ENCODE measurements at places on chromosomes 1 and 21. TPM values are rescaled to one million over a fixed set of nuclear protein-coding genes. Genes with fewer than 3 reads are reported as not detected.
A peak's percentile ranks its signal among the peaks of the same experiment; 100 is the strongest.

BMP8B gene
- not detected for total RNA-seq

SLC35F3 gene
- not detected for total RNA-seq

GRCh38 chr1:45171575-45171974 lies 34.8 kb downstream of the ZSWIM5 start:
- peaks cover 19% of the 10 kb centered on the region for H3K27me3 ChIP-seq
- H3K36me3 ChIP-seq = no peaks in the 10 kb centered on the region
- H3K4me3 ChIP-seq = no peak overlapping the region
- no peaks in the 10 kb centered on the region for H3K4me1 ChIP-seq
- DNase-seq = no peak

DNA sequence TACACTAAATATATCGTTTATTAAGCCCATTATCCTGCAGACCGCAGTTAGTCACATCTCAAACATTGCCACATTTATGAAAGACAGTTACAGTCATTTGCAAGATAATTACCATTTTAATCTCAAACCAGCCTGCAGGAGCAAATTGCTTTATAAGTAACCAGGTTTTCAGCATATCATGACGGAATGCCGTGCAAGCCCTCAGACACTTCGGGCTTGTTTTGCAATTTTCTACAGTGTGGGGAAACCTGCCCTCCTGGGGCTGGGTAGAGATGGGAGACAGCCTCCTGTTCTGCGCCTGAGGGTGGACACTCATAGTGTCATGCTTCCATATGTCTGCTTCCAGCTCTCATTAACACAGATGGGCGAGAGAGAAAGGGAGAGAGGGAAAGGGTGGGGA lies 563.9 kb downstream of the NPHP4 start:
- H3K4me1 ChIP-seq = no peaks in the 10 kb centered on the region
- H3K36me3 ChIP-seq = no peaks in the 10 kb centered on the region
- DNase-seq = no peak

GRCh38 chr1:223827193-223827663 lies 18.5 kb downstream of the TP53BP2 start:
- H3K4me1 ChIP-seq = peaks cover 52% of the 10 kb centered on the region
- peak overlapping the region; percentile 11 for H3K27ac ChIP-seq
- no peak for DNase-seq
- no peak overlapping the region for H3K4me3 ChIP-seq
- peaks cover 5% of the 10 kb centered on the region for H3K36me3 ChIP-seq
